ENCODE measurements at places on chromosomes 3 and 15.

- no peak for DNase-seq
Observed at GRCh38 chr3:69509288-69509687, 123.4 kb upstream of the FRMD4B start.

DNA sequence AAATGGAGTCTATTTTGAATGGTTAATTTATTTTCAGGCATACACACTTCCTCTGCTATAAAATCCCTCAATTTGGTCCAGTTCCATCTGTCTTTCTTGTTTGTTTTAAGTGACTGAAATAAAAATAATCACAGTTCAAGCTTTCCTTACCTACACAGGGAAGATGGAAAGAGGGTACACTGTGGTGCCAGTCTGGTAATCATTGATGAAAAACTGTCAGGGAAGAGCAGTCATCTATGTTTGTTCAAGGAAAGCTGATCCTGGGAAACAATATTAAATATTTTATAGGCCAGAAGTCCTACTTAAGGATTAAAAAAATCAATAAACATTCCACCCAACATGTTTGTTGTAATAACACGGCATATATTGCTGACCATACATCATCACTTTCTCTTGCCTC is 115.2 kb upstream of the KCNMB2 start:
- DNase-seq = no peak

GRCh38 chr3:174253196-174253823 is 605.8 kb upstream of the NAALADL2 start:
- no peak for DNase-seq

GRCh38 chr15:88913017-88913849 is at the start of gene MFGE8:
Gene MFGE8, minus strand, starts transcription at chr15:88913379. Its CDS starts 60 bp downstream, at chr15:88913319.
- peak; percentile 68 for DNase-seq

- no peak for DNase-seq
Observed at GRCh38 chr3:39934696-39935095, 125.3 kb downstream of the MYRIP start.

GRCh38 chr3:56406826-56407515 is 61.3 kb downstream of the ERC2 start:
- DNase-seq = no peak

DNA sequence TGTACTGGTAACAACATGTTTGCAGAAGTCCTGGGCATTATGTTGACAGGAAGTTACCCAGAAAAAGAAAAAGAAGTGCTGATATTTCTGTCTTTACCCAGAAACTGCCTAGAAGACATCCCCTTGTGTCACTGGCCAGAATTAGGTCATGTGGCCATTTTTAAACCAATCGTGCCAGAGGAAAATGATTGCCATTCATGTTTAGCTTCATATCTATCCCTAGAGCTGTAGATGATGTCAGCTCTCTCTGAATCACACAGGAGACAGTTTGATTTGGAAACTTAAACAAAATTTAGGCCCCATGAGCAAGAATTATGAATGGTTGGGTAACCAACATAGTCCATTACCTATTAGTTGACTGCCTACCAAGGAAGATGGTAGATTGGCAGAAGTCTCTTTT is 8.9 kb upstream of the PLOD2 start:
- DNase-seq = no peak

GRCh38 chr3:57093971-57094535 is 33.6 kb downstream of the SPATA12 start:
- DNase-seq = no peak

DNA sequence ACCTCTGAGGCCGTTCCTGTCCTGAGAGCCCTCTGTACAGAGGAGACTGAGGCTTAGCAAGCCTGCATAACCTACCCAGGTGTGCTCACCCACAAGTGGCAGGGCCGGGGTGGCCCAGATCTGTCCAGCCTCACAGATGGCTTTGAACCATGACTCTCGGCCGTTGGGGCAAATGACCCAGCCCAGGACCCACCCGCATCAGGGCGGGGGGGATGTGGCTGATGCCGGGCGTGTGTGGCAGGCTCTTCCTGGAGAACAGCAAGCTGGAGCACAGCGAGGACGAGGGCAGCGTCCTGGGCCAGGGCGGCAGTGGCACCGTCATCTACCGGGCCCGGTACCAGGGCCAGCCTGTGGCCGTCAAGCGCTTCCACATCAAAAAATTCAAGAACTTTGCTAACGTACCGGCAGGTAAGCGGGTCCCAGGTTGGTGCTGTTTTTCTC is 133.5 kb downstream of the LRRK1 start:
- no peak for DNase-seq

DNA sequence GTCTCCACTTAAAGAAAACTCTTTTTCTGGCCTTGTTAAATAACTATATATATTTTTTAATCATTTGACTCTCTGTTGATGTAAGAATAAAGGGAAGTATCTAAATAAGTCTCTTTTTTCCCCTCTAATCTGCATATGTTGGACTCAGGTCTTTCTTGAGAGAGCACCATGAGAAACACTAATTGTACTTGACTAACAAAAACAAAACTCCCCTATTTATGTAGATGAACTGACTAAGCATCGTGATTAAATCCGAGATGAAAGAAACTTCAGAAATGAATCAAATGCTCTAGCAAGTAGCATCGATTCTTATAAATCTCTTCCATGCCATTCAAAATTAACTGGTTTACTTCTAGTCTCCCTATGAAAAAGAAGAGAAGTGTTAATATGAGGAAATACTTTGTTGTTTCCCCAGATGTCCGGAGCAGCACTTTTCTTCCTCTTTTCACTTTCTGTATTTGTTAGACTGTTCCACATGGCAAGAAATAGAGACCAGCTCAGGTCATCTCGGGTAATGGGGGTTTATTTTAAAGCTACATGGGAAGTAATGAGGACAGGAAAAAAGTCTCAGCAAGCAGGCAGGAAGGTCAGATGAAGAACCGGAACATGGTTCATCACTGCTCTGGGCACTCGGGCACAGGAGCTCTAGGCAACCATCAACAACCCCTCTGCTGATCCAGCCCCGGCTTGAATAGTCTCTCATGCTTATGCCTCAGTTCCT is 288.3 kb downstream of the CNTN6 start:
- DNase-seq = no peak

GRCh38 chr15:29003840-29004233 is 118.1 kb downstream of the APBA2 start:
- DNase-seq = no peak

GRCh38 chr3:69389520-69390248 is 3.8 kb upstream of the FRMD4B start:
- no peak for DNase-seq

DNA sequence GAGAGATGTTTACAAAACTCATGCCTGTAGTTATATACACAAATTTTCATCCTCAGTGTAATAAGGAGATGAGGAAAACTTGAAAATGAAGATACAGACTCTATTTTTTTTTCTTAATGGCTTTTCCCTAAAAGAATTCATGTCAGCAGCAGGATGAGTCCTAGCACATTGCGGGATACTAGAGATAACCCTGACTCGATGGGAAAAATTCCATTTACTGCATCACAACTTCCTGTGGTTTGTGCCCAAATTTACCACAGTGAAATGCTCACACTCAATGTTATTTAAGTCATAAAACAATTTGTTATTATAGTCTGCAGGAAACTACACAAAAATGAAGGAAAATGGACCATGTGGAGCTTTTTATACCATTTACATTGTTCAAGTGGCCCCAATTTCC is 581.9 kb upstream of the ZNF717 start:
- no peak for DNase-seq

- DNase-seq = no peak
Observed at GRCh38 chr15:32738666-32739065, 20.9 kb downstream of the GREM1 start.

All from T-cell (primary cell).